ENCODE measurements at places on chromosomes 12 and 14. TPM values are rescaled to one million over a fixed set of nuclear protein-coding genes. Genes with fewer than 3 reads are reported as not detected.

Gene ESR2
- 0.76 TPM for total RNA-seq

Gene FAR2
- 1.5 TPM for total RNA-seq

Gene ERBB3
- total RNA-seq = 5.9 TPM

Gene OS9
- 84.9 TPM for total RNA-seq

GRCh38 chr14:100537446-100538350, 49.5 kb downstream of the BEGAIN start:
- H3K36me3 ChIP-seq = no peaks in the 10 kb centered on the region
- no peak for DNase-seq
- H3K4me3 ChIP-seq = no peak overlapping the region
- no peaks in the 10 kb centered on the region for H3K27me3 ChIP-seq
- H3K27ac ChIP-seq = no peak overlapping the region

- H3K4me3 ChIP-seq = no peak overlapping the region
- no peaks in the 10 kb centered on the region for H3K4me1 ChIP-seq
- no peak overlapping the region for H3K27ac ChIP-seq
Measured at GRCh38 chr14:95352481-95352880, 32.8 kb upstream of the CLMN start.

- no peaks in the 10 kb centered on the region for H3K27me3 ChIP-seq
- peaks cover 5% of the 10 kb centered on the region for H3K4me1 ChIP-seq
- DNase-seq = no peak
- no peak overlapping the region for H3K27ac ChIP-seq
- H3K4me3 ChIP-seq = no peak overlapping the region
Measured at GRCh38 chr14:80587096-80587724, 354.3 kb downstream of the CEP128 start.

- no peak overlapping the region for H3K27ac ChIP-seq
- no peak for DNase-seq
- H3K36me3 ChIP-seq = no peaks in the 10 kb centered on the region
- no peak overlapping the region for H3K4me3 ChIP-seq
Measured at GRCh38 chr12:1929985-1930802, 11.7 kb upstream of the CACNA2D4 start.

Measured in heart right ventricle (tissue), 16 donors.